ENCODE measurements at places on chromosomes 3 and 15.

DNA sequence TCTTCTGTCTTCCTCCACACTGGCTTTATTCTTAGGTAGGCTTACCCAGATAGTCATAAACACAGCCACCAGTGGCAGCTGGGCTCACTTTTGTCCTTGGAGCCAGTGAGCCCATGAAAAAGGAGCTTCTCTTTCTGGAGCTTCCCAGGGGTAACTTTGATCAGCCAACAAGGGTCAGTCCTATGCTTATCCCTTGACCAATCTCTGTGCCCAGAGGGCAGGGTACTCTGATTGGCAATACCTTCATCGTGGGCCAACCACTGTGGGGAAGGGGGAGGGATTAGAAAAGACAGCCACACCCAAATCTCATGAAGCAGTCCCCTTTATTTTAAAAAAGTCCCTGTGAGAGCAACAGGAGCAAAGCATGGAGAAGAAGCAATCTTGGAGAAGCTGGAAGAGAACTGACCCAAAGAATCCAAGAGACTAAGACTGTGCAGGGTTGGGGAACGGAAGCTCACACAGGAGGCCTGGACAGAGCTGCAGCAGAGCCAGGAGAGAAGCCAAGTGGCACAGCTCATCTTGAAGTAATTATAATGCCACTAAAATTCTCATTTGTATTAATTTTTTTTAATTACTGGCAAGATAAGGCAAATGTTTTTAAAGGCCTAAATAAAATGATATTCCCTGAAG is 70.4 kb downstream of the SSUH2 start:
- no peak for DNase-seq

- DNase-seq = no peak
These were observed 17.3 kb upstream of the GABRB3 start for GRCh38 chr15:26790118-26790517.

- no peak for DNase-seq
These were observed 600.4 kb downstream of the GRM7 start for GRCh38 chr3:7461202-7461825.

DNA sequence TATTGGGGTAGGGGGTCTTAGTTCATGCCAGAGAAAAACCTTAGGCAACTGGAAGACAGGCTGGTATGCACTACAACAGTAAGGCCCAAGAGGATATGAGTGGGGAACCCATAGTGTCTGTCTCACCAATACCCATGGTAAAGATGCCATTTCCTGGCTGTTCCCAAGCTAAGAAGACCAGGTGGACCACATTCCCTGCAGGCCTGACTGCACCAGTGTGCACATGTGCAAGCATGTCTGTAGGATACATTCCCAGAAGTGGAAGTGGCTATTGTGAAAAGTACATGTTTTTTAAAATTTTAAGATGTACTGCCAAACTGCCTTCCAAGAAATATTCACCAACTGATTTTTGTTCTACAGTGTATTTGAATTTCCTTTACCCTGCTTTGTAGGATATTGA is 207.3 kb upstream of the CTNNB1 start:
- DNase-seq = no peak

- DNase-seq = no peak
These were observed 651 bp downstream of the MTMR14 start for GRCh38 chr3:9649791-9650521.

GRCh38 chr3:171231361-171231760 is 204.8 kb upstream of the SLC2A2 start:
- DNase-seq = no peak

DNA sequence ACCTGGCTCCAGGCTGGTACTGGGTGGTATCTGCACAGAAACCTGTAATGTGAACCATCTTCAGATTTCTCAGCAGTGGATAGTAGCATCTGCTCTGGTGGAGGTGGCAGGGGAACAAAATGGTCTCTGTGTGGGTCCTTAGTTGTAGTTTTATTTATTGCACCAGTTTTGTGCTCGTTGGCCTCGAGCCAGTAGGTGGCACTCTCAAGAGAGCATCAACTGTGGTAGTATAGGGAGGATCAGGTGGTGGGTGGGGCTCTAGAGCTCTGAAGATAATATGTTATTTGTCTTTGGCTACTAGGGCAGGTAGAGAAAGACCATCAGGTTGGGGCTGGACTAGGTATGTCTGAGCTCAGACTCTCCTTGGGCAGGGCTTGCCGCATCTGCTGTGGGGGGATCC is 254.0 kb upstream of the GPR149 start:
- DNase-seq = no peak

- no peak for DNase-seq
These were observed 492.3 kb downstream of the DIPK2A start for GRCh38 chr3:144463911-144464310.

GRCh38 chr3:100277255-100277800 is 16.5 kb downstream of the TBC1D23 start:
- no peak for DNase-seq

GRCh38 chr3:85709346-85709892 is 750.6 kb downstream of the CADM2 start:
- no peak for DNase-seq

GRCh38 chr3:106103383-106103782 is 234.6 kb upstream of the CBLB start:
- no peak for DNase-seq
